HCEC 1CT (cell line): ENCODE measurements at places on chromosomes 4 and X.

DNA sequence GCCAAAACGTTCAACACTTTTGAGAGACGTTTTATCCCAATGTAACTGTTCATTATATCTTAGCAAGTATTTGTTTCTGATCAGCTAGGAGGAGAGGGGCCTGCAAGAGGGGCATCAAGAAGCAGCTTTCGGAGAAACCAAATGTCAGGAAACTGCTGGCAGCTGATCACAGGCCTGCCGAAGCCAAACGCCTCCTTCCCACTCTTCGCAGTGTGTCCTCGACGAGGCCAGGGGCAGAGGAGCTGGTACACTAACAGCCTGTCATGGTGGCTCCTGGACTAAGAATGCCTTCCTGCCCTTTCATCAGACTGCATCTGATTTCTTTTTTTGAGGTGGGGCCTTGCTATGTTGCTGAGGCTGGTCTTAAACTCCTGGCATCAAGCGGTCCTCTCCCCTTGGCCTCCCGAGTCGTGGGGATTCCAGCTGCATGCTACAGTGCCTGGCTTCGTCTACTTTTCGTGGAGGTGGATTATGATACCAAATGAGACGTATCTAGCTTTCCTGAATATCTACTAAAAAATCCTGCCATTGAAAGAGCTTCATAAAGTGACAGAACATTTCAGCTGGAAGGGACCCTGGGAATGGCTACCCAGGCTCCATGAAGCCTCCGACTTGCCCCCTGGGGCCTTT is 134.8 kb downstream of the AFAP1 start:
- no peak for DNase-seq

DNA sequence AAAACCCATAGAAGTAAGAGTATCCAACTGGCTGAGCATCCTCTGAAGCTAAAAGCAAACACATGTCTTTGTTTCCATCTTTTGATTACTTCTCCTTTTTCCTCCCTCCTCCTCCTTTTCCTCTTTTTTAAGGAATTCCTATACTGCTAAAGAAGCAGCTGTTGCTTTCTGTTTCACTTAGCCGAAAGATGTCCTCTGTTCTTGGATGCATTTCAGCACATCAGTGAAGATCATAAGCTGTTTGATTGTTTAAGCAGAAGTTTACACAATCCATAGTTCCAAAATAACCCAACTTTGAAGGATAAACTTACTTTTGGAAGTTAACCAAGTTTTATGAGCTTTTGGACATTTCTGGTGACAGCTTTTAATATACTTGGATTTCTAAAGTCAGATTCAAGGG is 55.1 kb upstream of the TNIP3 start:
- no peak for DNase-seq

- no peak for DNase-seq
These were observed 45.5 kb downstream of the ARAP2 start for GRCh38 chr4:36198861-36199260.

DNA sequence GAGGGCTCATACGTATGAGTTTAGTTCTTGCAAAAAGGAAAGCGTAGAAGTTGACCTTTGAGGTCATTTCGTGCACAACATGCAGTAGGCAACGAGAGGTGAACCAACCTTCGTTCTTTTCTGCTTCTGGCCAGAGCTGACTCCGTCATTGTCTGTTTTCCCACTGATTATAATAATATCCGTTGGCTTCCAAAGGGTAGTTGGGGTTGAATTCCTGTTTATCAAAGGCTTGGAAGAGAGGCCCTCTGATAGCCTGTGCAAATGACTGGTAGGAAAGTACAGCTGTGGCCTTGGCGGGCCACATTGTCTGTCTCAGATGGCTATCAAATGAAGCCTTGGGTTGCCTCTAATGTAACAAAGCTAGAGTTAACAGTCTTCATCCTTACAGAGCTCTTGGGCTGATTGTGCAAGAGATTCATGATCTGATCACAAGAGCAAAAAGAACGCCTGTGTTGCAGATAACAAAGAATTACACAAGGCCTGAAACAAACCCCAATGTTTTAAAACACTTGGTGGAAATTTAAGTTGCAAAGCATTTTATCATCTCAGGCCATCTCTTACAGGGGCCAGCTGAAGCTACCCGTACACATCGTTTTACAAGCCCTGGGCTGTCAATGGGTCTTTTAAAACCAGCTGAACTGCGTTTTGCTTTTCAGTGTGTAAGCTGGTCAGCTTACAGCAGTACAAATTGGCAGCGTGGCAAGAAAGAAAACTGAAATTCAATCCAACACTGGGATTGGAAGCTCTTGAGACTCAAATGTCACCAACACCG is 46.1 kb upstream of the FAM9C start:
- no peak for DNase-seq

- peak; percentile 19 for DNase-seq
These were observed 252.0 kb upstream of the DIAPH2 start for GRCh38 chrX:96432647-96433046.

DNA sequence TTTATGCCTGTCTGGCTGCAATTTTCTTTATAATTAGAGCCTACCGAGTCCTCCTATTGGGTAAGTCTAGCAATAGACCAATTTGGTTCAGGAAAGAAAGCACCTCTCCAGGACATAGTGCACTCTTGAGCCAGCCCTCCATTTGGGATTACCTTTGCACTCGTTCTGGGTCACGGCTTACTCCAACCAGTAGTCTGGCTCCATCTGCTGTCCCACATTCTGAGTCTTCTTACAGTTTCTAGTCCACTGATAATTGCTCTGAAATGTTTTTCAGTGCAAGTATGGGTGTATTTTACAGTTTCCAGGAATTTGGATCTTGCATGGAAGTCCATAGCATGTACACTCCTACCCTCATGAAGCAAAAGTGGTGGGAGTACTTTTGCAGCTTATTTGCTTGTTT is 34.8 kb upstream of the USP51 start:
- DNase-seq: no peak

- no peak for DNase-seq
These were observed 122.8 kb downstream of the DIPK2B start for GRCh38 chrX:45077748-45078424.

- no peak for DNase-seq
These were observed 82.0 kb downstream of the TMEM156 start for GRCh38 chr4:38950159-38950558.

DNA sequence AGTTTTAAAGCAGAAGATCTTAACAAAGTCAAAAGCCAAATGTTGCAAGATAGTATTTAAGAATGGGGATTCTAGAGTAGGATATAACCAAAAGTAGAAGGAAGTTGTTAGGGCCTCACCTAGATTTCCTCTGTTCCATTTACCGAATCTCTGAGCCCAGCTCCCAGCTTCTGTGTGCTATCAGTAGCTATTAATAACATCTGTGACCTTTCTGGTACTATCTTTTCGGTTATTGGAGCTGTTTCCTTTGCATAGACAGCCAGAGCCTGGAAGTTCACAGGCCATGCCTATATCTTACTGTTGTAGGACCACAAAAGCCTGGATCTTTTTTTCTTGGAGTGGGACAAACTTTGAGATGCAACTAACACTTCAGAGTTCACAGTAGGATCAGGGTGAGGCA is 244.2 kb downstream of the PPP1R2C start:
- no peak for DNase-seq

- DNase-seq: no peak
These were observed 141.1 kb upstream of the WDFY3 start for GRCh38 chr4:85107553-85107952.

DNA sequence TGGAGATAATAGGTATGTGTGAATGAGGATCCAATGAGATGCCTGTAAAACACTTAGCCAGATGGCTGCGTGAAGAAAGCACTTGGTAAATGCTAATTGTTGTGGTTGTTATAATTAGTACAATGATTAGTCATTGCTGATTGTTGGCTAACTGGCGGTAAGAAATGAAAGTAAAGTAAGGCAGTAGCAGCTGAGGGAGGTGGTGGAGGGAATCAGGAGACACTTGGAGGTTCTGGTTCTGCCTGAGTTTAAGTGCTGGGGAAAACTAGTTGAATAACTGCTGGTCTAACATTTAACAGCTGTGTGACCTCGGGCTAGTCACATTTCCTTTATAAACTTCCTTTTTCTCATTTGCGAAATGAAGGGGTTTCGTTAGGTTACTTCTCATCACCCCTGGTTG is 30.9 kb downstream of the CD38 start:
- no peak for DNase-seq

DNA sequence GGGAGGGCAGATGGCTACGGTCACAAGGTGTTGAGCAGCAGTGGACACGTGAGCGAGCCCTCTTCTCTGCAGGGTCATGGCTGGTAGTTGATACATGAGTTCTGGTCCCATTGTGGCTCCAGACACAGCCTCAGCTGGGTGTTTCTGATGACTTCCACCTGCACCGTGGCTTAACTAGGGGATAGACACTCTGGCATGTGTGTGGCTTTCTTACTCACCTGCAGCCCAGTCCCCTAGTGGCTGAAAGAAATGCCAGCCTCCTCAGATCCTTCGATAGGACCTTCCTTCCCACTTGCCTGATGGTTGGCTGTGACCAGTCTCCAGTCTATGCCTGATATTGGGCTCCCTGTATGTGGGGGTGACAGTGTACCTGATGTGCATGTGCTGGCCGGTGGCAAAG is 5.0 kb downstream of the GPR78 start:
- DNase-seq: no peak

GRCh38 chr4:147570616-147571015 is 46.6 kb upstream of the TMEM184C start:
- DNase-seq: no peak

DNA sequence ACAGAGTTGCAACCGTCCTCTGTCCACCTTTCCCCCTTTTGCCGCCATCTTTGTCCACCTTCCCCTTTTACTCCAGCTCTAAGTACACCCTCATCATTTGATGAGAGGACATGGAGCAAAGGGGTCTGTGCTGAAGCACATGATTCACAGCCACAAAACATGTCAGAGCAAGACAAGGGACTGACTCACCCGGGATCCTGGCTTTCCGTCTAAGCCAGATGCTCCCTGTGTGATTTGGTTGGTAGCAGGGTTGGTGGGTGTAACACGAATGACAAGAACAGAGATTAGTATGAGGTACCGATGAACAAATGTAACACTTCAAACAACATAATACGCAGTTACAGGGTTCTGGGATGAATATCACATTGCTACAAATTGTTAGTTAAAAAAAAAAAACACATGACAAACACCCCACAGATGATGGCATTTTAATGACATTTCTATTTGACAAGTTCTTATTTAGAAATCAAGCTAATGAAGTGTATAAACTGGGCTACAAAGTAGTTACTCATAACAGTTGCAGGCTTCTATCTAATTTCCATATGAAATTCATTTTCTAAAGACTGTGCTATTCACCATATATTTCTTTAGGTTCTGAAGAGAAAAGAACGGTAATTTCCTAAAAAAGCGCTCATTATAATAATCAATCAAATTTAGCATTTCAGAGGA is 71.4 kb upstream of the ETNPPL start:
- DNase-seq: peak; percentile 75

DNA sequence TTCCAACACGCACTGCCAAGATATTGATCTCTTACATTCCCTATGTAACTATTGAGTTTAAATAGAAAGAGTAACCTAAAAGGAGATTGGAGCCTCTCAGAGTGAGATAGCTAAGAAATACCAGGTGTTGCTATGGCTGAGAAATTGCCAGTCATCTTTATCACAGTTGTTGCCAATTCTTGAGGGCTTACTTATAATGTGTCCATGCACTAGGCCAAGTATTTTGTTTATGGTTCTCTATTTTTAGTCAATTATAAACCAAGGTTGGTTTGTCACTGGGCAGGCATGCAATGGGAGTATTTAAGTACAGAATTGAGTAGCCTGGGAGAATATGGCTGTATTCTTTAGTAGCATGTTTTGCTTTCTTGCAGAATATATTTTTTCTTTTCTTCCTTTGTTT is 201.6 kb downstream of the TEX13A start:
- no peak for DNase-seq

GRCh38 chrX:94850811-94851210 is 1176.8 kb downstream of the FAM133A start:
- no peak for DNase-seq

GRCh38 chr4:4901877-4902276 is 42.4 kb downstream of the MSX1 start:
- no peak for DNase-seq

- DNase-seq: no peak
These were observed 9.9 kb upstream of the PITX2 start for GRCh38 chr4:110632506-110633357.

DNA sequence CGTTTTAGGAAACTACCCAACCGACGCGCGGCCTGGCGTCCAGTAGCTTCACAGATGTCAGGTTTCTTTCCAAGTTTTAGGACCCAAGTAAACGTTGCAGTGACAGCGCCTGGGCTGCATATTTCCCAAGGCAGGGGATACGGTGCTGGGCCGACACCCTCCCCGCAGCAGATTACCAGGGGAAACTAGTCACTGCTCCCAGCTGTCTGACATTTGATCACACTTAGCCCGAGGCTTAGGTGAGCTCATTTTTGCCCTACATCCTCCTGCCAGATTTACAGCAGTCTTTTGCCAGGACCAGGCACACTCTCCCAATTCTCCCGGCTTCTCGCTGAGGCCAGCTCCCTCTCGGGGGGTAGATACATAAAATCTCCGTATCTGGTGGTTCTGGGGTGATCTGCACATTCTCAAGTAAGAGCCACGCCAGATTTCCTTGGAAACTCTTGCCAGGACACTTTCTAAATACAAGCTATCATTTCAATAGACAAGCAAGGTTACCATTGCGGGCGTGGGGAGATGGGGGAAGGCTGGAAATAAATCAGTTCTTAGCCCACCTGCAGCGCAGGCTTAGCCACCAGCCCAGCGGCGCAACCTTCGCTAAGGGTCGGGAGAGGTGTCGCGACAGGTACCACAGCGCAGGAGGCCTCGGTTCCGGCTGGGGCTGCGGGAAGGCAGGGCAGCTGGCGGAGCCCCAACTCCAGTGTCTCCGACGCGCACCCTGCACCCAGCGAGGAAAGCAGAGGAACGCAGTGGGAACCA is 2.5 kb upstream of the SOX3 start:
- no peak for DNase-seq

DNA sequence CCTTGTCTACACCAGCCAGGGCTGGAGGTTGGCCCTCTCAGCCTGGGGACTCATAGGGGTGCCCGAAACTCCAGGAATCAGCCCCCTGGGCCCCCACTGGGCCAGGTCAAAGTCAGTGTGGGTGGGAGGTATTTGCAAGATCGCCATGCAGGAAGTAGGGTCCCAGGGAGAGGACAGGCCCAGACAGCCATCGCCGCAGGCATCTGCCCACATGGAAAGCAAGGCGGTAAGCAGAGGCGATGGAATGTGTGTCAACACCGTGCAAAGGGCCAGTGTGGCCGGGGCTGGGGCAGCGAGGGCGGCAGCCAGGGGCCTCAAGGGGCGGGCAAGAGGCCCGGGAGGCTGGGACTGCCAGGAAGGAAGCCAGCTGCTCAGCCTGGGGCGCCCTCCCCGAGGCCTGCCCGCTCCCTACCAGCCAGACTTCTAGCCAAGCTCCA is 19.3 kb upstream of the DUSP9 start:
- DNase-seq: no peak

GRCh38 chrX:24175276-24175675 is 25.7 kb downstream of the ZFX start:
- no peak for DNase-seq

DNA sequence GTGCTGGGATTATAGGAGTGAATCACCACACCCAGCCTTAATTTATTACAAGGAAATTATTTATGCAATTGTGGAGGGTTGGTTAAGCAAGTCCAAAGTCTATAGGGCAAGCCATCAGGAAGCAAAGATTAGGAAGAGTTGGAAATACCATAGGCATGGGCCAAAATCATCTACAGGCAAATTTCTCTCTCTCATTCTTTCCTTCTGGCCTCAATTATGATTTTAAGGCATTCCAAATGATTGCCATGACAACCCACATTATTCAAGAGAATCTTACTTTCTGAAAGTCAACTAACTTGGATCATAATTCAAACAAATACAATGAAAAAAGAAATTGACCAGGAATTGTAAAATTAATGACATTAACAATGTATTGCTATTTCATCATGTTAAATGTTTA is 400.8 kb downstream of the GPM6A start:
- no peak for DNase-seq

- no peak for DNase-seq
These were observed 4.6 kb upstream of the CDKL2 start for GRCh38 chr4:75634951-75635350.
